ENCODE measurements at places on chromosomes 7 and 10. TPM values are rescaled to one million over a fixed set of nuclear protein-coding genes. Genes with fewer than 3 reads are reported as not detected.

DNA sequence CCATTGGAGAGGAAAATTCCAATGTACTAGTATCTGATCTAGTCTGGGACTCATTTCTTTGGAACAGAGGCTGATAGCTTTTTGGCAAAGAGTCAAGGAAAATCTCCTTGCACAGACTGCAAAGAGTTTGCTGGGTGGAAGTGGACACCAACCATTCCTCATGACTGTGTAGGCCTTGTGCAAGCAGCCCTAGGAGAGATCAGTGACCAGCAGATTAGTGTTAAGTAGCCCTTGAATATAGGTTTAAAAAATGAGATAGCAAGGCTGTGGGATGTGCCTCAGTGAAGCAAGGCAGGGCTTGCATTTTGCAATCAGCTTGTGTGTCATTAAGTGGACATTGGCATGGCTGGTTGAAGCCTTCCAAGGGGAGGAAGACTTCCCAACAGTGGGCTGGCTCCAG, 341.6 kb downstream of the PLXNA4 start:
- no peak for DNase-seq

DNA sequence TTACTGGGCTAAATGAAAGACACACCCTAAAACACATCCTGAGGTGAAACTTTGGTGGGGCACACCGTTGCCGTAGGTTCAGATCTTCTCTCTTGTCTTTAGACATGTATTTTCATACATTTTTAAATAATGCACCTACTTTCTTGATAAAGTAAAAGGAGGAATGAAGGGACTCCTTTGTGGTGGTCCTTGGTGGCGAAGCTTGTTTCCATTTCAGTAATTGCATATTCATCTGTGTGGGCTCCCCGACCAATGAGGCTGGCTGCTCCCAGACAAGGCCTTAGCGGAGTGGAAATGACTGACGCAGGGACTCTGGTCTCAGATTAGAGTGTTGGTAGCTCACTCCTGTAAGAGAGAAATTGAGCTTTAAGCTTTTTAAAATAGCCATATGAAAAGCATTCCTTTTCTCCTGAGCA, 815 bp downstream of the CCSER2 start:
- DNase-seq = peak; percentile 42

DNA sequence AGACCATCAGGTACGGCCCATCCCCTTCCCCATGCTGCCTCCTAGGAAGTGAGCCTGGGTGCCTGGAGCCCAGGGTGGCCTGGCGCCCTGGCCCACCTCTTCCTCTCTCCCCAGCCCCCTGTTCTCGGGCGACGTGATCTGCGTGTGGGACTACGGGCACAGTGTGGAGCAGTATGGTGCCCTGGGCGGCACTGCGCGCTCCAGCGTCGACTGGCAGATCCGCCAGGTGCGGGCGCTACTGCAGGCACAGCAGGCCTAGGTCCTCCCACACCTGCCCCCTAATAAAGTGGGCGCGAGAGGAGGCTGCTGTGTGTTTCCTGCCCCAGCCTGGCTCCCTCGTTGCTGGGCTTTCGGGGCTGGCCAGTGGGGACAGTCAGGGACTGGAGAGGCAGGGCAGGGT, 17.0 kb downstream of the ASL start:
- DNase-seq = no peak

GRCh38 chr10:28677888-28678686, 766 bp downstream of the BAMBI start:
- peak; percentile 42 for DNase-seq

KCNMA1 gene
- total RNA-seq = 4.1 TPM

MACROH2A2 gene
- 13.0 TPM for total RNA-seq

PRSS2 gene
- total RNA-seq = not detected

TIAL1 gene
- 69.6 TPM for total RNA-seq

MYPN gene
- total RNA-seq = 62.2 TPM

NEUROD6 gene
- not detected for total RNA-seq

BZW2 gene
- total RNA-seq = 133 TPM

TMEM60 gene
- 11.3 TPM for total RNA-seq

PLEKHS1 gene
- not detected for total RNA-seq

Measured in left cardiac atrium (tissue), 4 donors.